ENCODE measurements at places on chromosomes 5 and 9.

GRCh38 chr5:142529626-142530278 is 156.1 kb downstream of the FGF1 start:
- DNase-seq: no peak

- no peak for DNase-seq
Measured at GRCh38 chr5:129945028-129945427, 40.8 kb downstream of the CHSY3 start.

- DNase-seq: no peak
Measured at GRCh38 chr9:89417832-89418473, 80.0 kb downstream of the SEMA4D start.

DNA sequence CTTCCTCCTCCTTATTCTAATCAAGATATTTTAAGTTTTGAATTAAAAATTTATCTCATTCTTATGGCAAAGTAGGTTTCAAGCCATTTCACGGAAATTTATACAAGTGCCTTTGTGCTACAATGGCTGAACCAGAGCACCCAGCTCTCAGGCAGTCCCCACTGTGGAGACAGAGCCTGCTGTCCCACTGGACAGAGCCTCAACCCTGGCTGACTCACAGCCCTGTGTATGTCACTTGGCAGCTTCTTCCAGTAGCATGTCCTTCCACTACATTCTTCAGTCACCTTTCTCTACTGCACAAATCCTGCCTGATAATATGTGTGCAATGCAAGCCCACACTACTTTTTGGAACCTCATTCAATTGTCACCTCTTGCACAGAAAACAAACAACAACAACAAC is 253.1 kb downstream of the PDE4D start:
- no peak for DNase-seq

DNA sequence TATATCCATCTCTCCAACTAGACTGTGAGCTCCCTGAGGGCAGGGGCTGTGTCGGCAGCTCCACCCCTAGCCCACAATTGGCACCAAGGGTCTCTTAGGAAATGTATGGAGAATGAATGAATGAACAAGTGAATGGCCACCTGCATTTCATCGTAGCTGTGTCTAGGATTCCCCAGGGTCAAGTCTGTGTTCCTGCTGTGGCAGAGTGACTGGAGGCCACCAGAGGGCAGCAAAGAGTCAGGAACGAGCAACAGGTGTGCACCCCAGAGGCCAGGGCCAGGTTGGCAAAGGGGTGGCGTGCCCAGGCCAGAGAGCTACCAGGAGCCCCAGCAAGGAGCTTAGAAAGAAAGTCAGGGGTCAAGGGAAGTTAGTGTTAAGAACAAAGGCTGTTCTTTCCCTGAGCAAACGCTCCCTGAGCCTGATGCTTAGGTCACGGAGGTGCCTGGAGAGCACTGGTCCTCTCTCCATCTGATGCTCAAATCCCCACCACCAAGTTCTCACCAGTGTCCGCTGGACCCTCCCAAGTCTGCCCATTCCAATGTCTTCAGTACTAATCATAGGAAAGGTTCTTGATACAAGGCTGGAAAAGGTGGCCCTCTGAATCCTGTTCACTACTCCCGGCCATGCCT is 160.7 kb downstream of the PAX5 start:
- DNase-seq: peak; percentile 49

DNA sequence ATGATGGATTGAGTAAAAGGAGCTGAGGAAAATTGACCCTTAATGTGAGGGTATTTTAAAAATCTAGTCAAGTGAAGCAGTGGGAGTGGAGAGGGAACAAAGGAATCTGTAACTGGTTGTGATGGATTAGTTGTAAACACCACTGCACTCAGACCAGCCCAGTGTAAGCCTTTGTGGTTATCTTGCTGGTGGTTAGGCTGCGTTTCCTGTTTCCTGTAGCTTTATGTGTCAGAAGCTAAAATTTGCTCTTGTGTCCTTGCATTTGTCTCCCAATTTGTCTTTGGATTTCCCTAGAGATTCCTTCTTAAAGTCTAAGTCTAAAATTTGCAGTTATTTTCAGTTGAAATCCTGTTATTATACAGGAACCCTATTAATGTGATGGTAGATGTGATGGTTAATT is 6.3 kb downstream of the IFNA21 start:
- DNase-seq: no peak

GRCh38 chr5:32551194-32551593 is 34.2 kb upstream of the SUB1 start:
- DNase-seq: no peak

All from stimulated activated CD4-positive, alpha-beta T cell treated with anti-CD3 and anti-CD28 coated beads, TNF-alpha, amount 100 ng/mL, for 48 hours (primary cell).